ENCODE measurements at places on chromosomes 6 and 20.

DNA sequence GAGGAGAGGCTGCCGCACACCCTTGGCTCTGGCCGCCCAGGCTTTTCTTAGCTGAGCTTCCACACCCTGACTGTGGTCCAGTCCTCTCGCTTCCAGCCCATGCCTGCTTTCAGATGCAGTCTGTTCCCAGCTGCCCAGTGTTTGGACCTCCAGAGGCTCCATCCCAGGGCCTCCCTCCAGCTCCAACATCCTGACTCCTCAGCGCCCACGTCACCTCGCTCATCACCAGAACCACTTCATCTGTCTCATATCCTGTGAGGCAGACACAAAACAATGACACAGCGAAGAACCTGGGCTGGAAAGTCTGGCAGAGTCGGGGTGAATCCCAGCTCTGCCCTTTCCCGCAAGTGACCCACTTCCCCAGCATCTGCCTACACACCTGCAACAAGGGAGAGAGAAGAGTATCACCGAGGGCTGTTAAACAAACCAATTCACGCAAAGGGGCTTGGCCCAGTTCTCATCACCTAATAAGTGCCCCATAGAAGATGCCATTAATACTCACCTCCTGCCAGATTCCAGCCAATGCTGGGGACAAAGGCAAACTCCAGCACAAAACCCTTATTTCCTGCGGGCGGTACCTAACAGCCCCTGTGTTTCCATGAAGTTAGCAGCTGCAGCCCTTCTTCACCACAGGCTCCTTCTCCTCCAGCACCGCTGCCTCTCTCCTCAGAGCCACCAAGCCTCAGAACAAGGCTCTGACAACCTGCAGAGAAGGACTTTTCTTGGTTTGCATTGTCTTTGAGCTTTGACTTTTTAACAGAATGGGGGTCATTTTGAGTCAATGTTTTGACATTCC lies 133.4 kb upstream of the CDH4 start:
- DNase-seq = no peak

DNA sequence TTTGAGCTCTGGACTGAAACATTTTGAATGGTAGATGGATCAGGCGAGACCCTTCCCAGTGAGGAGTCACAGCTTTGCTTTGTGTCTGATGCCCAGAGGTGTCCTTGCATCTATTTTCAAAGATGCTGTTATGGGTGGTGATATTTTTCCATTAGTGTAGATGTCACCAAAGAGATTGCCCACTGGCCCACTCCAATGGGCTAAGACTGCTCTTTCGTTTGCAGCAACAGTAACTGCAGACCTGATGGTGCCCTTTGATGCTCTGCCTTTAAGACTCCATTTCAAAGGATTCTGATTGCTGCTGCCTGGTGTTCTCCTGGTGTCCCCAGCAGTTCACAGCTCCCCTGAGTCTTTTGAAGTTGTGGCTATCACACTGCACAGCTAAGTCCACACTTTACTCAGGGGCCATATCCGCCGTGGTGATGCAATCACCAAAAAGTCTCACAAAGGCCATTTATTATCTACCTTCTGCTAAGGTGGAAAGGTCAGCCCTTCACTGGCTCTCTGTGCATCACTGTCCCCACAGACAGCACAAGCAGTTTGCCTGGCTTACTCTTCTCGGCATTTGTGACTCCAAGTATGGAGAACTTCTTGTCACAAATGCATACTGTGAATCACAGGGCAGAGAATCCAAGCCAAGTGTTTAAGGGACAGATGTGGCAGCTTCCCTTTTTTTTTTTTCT lies 56.4 kb downstream of the NOX3 start:
- no peak for DNase-seq

DNA sequence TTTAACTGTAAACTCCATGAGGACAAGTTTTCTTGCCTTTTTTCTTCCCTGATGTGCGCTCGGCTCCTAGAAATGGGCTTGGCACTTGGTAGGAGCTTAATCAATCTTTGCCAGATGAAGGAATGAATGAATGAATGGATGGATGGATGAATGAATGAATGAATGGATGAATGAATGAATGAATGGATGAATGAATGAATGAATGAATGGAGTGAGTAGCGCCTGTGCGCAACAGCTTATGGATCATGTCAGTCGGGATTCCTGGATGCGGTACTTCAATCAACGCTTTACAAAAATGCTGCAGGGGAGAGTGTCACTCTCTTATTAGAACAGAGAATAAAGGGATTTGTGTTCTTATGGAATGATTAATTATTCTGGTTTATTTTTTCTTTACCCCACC lies 267.3 kb downstream of the TFAP2C start:
- no peak for DNase-seq

DNA sequence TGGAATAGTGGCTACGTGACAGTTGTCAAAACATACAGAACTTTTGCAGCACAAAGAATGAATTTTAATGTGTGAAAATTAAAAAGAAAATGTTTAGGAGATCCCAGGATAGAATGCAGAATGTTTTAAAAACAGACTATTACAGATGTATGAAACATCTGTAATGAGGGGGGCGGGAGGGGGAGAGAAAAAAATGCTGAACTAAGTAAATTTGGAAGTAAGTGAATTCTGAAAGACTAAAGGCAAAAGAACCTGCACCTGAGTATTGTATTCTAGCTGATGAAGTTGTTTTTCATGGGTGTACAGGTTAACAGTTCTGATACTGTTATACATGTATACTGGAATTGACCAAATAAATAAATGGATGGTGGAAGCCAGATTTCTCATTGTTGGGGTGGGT lies 178.8 kb downstream of the ZFAND3 start:
- DNase-seq = no peak

GRCh38 chr6:53005663-53006250 lies 10.7 kb upstream of the GSTA4 start:
- no peak for DNase-seq

DNA sequence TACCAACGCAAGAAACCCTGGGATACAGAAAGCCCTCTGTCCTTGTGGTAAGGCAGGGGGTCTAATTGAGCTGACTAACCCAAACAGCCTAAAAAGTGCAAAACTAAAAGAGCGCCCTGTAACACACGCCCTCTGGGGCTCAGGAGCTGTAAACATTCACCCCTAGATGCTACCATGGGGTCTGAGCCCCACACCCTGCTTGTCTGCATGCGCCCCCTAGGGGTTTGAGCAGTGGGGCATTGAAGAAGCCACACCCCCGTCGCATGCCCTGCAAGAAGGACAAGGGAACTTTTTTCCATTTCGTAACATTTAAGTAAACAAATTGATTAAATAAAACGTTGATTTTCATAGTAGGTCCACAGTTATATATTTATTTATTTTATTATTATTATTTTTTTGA lies 616.9 kb upstream of the MAN1A1 start:
- DNase-seq = no peak

DNA sequence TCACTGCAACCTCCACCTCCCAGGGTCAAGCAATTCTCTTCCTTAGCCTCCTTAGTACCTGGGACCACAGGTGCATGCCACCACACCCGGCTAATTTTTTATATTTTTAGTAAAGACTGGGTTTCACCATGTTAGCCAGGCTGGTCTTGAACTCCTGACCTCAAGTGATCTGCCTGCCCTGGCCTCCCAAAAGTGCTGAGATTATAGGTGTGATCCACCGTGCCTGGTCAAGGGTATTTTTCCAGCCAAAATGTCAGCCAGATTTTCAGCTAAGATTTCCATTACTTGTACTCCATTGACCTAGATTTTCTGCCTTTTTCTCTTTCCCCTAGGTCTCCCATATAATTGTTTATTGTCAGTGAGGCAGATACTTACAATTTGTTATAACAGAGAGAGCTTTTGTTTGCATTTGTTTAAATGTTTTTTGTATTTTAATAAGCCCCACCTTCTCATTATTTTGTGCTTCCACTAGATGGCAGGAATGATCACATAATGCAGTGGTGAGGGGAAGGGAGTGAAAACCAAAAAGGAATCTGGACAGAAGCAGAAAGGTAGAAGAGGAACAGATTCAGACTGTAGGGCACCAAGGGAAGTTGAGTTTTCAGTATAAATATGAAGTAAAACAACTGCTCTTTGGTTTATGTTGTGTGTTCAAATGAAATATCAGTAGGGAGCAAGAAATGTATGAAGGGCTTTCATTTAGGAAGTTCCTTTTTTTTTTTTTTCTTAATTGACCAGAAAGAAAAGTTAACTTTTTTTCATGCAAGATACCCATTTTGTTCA lies 29.7 kb downstream of the RPF2 start:
- no peak for DNase-seq

- DNase-seq = no peak
These were observed 37.0 kb upstream of the IGF2R start for GRCh38 chr6:159931846-159932245.

DNA sequence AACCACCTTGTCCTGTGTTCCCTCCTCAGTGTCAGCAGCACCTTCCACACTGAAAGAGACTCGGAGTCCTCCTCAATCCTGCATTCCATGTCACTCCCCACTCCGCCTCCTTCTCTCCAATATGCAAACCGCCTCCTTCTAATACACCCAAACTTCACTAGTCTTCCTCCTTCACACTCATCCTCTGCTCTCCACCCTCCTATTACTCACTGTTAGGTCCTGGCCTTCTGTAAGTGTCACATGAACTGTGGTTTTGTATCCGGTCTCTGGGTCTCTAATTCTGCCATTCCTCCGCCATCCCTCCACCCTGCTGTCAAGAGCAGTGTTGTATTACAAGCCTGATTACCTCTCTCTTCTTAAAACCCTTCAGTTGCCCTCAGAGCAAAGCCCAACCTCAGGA lies 200.5 kb upstream of the CDYL start:
- no peak for DNase-seq

- DNase-seq = no peak
These were observed 26.8 kb upstream of the BCAS1 start for GRCh38 chr20:54097236-54097529.

- DNase-seq = peak; percentile 75
These were observed 36.2 kb downstream of the GNAS start for GRCh38 chr20:58888521-58889333.

- DNase-seq = no peak
These were observed 402.9 kb upstream of the CITED2 start for GRCh38 chr6:139777202-139777970.

DNA sequence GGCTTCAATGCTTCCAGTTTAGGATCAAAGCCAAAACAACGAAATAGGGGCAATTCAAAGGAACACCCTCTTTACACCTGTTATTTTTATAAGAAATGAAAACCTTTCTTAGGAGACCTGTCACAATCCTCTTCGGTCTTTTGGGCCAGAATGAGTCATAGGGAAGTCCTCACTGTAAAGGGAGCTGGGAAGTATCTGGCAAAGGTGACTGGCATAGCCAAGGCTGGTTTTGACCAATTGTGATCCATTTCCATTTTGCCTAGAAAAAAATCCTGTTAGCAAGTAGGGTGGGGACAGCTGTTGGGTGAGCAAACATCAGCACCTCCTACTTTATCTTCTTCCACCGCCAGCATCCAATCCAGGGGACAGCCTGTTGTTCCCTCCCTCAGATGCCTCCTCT lies 343.2 kb upstream of the SULF2 start:
- no peak for DNase-seq

DNA sequence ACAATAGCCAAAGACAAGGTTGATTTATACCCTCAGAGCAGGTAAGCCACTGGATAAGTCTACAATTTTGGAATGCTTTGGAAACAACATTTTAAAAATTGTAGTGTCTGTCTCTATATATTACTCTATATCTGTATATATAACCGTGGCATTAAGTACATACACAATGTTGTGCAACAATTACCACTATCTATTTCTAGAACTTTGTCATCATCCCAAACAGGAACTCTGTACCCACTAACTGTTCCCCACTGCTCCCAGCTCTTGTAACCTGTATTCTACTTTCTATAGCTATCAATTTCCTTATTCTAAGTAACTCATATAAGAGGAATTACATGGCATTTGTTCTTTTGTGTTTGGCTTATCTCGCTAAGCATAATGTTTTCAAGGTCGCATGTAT lies 78.2 kb upstream of the ASCC3 start:
- DNase-seq = no peak

DNA sequence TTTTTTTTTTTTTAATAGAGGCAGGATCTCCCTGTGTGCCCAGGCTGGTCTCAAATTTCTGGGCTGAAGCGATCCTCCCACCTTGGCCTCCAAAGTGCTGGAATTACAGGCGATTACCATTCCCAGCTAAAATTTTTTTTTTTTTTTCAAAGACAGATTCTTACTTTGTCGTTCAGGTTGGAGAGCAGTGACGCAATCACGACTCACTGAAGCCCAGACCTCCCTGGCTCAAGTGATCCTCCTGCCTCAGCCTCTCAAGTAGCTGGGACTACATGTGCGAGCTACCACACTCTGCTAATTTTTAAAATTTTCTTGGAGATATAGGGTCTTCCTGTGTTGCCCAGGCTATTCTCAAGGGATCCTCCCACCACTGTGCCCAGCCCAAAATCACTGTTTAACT lies 58.0 kb upstream of the MYO6 start:
- DNase-seq = no peak

GRCh38 chr6:72938104-72938503 lies 287.2 kb downstream of the KHDC1L start:
- DNase-seq = no peak

- no peak for DNase-seq
These were observed 6.3 kb downstream of the TAF4 start for GRCh38 chr20:62059401-62059800.

- no peak for DNase-seq
These were observed 1849.3 kb upstream of the DEFB115 start for GRCh38 chr20:29408034-29408695.

DNA sequence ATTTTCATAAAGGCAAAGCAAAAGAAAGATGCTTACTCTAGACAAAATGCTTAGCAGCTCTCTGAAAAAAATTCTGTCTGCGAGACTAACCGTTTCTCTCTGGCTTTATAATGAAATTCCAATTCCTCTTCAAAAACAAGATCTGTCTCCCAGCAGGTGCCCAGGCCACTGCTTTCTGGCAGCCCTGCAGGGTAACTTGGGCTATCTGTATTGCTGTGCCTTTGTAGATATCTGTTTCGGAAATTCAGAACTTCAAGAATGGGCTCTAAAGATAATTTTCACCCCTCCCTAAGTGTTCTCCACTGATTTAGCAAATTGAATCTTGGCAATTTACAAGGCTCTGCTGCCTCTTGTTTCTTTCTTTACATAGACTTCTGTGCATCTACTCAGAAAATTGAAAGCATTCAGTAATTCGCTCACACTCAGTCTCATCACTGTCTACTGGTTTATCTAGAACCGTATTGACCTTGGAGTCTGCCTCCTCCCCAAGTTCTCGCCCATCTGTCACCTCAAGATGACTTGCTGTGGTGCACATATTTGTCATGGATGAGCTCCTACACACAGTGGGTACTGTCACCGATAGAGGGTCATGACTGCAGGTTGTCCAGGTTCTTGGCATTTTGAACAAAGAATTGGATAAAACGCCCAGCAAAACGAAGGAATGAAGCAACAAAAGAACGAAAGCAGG lies 26.4 kb upstream of the FABP7 start:
- DNase-seq = no peak

DNA sequence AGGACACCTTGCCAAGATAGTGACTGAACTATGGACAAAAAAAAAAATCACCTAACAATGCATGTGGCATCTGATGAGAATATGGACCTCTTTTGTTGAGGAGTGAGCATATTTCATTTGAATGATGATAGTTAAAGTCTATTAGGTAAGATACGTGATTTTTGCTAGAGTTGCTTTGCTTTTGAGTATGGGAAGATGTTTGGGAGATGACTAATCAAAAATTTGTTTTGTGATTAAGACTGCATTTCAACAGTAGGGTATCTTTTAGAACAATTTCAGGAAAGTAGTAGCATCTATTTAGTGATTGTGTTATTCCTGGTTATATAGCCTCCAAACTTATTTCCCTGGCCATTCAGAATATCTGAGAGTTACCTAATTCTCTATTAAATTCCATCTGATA lies 878.6 kb upstream of the CITED2 start:
- no peak for DNase-seq

All from stimulated activated CD4-positive, alpha-beta T cell treated with anti-CD3 and anti-CD28 coated beads, Interleukin-12 subunit alpha, Interleukin-12 subunit beta, amount 100 ng/mL, for 4 hours (primary cell).